ENCODE measurements at places on chromosomes 1 and 21. TPM values are rescaled to one million over a fixed set of nuclear protein-coding genes. Genes with fewer than 3 reads are reported as not detected.
A peak's percentile ranks its signal among the peaks of the same experiment; 100 is the strongest.

GRCh38 chr1:199612976-199613774 lies 414.3 kb upstream of the NR5A2 start:
- DNase-seq, result peak; percentile 49

DNA sequence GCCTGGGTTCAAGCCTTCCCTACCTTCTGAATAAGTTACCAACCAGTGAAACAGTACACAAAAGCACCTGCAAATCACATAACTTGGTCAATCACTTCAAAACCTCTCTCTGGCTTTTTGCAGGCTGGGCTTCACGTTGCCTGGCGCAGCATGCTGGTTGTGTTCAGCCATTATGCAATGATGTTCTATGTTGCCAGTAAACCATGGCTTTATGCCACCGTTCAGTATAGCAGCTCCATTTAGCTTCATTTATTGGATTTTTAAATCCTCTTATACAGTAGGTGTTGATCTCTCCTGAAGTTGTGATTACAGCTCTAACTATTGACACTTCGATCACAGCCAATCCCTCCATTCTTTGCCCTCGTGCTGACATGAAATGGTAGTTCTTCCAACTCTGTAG lies 233.6 kb upstream of the PTBP2 start:
- DNase-seq, result no peak

- no peak for DNase-seq
Observed at GRCh38 chr1:212916481-212917133, 33.7 kb upstream of the VASH2 start.

DNA sequence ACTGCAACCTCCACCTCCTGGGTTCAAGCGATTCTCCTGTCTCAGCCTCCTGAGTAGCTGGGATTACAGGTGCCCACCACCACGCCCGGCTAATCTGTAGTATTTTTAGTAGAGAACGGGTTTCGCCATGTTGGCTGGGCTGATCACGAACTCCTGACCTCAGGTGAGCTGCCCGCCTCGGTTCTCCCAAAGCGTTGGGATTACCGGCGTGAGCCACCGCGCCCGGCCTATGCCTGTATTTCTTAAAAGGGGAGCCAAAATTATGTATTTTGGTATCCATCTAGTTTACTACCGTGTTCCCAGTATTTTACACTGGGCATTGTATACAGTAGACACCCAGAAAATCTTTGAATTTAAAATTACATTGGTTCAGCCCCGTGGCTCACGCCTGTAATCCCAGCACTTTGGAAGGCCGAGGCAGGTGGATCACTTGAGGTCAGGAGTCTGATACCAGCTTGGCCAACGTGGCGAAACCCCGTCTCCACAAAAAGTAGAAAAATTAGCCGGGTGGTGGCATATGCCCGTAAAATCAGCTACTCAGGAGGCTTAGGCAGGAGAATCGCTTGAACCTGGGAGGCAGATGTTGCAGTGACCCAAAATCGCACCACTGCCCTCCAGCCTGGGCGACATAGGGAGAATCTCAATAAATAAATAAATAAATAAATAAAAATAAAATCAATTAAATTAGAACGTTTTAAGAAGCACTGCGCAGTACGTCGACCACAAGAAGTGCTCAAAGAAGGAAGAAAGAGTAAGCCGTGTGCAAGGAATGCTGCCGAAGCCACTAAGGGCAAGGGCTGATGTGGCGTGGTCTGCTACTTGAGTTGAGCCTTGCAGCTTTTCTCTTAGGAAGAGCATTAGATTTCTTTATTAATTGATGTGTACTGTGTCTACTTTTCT lies 1.5 kb upstream of the THRAP3 start:
- no peak for DNase-seq

DNA sequence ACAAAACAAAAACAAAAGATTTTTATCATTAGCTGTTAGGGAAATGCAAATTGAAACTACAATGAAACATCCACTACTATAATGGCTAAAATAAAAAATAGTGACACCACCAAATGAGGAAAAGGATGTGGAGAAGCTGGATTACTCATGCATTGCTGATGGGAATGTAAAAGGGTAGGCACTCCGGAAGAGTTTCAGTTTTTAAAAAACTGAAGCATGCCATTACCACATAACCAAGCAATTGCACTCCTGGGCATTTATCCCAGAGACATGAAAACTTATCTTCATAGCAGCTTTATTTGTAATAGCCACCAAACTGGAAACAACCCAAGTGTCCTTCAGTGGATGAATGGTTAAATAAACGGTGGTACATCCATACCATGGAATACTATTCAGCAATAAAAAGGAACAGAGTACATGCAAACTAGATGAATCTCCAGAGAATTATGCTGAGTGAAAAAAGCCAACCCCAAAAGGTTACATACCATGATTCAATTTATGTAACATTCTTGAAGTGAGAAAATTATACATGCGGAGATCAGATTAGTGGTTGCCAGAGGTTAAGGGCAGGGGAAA lies 14.5 kb upstream of the CFAP298 start:
- DNase-seq, result no peak

DNA sequence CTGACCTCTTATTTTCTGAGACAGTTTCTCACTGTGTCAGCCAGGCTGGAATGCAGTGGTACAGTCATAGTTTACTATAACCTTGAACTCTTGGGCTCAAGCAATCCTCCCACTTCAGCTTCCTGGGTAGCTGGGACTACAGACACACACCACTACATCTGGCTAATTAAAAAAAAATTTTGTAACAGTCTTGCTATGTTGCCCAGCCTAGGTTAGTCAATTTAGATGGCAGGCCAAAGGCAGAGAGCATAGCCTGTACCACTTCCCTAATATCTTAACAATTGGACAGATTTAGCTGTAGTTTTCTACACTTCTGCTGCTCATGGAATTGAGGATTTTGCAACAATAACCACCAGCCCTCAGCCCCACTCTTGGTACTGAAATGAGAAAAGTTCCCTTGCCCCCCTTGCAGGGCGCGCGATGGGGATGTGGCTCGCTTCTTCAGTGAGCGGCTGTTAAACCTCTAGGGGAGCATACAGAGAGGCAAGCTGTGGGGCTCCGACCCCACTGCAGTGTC lies 34.9 kb upstream of the PTGFRN start:
- no peak for DNase-seq

GRCh38 chr21:38314558-38314957 lies 57.8 kb downstream of the KCNJ15 start:
- no peak for DNase-seq

DNA sequence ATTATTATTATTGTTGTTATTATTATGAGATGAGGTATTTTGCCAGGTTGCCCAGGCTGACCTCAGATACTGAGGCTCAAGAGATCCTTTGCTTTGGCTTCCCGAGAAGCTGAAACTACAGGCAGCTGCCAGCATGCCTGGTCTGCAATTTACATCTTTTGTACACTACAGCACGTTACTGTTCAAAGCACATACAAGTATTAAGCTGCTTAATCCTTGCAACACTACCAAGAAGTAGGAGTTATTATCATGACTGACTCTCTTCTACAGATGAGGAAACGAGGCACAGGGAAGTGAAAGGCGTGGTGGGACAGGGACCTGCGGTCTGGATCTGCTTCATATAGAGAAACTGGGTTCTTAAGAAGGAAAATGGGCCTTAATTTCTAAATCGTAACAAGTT lies 11.6 kb downstream of the ERG start:
- no peak for DNase-seq

Gene MATN1
- total RNA-seq, result not detected
